ENCODE measurements at places on chromosomes 4 and X. TPM values are rescaled to one million over a fixed set of nuclear protein-coding genes. Genes with fewer than 3 reads are reported as not detected.

Gene SNCA
- total RNA-seq, result 57.5 TPM

Gene GAGE10
- total RNA-seq, result not detected

Gene ARMCX1
- total RNA-seq, result 73.6 TPM

Gene PLAC8
- total RNA-seq, result 3.0 TPM

Gene CCNA2
- 22.1 TPM for total RNA-seq

Gene C4orf51
- total RNA-seq, result not detected

Gene USP17L11
- not detected for total RNA-seq

All from camera-type eye (tissue), 1 donor.